ENCODE measurements at places on chromosomes 4 and X. TPM values are rescaled to one million over a fixed set of nuclear protein-coding genes. Genes with fewer than 3 reads are reported as not detected.

DNA sequence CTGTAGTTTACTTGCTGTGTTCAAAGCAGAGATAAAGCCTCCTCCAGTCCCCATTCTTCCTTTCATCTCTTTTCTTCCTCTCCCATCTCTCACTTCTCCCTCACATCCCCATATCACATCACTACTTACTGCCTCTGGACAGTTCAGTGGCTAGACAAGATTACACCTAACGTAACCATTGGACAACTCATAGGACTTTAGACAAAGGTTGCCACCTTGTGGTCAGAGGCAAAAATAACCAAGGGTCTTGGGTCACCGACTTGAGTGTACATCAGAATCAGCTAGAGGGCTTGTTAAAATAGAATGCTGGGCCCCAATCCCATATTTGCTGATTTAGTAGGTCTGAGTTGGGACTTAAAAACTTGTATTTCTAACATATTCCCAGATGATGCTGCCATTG lies 109.3 kb upstream of the DGKK start:
- no peak for DNase-seq

DNA sequence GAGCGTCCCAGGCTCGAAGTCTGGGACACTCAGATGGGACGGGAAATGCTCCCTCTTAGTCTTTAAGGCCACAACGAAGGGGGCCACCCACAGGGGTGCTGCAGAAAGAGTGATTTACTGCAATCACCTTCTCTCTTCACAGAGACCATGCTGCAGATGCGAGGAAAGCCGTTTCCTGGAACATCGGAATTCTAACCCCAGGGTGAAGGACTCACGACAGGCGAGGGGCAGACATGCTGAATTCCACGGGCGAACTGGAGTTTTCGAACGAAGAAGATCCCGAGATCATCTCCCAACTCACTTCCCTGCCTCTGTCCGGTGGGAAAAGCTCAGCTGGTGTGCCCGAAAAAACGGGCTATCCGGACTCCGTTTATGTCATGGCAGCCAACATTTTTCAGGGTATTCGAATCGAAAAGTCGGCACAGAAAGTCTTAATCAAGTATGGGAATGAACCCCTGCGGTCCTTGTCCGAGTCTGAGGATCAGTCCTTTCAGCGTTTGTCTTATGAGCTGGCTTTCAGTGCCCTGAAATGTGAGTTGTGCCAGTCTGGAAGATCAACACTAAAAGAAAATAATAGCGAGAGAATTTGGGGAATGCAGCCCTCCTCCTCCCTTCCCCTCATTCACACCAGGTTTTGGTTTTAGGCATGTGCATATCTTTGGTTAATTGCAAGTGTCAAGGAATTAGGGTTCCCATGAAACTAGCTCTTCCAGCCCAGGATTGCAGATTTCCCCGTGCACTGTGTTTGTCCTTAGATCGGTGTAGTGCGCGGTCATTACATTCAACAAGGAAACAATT lies 905 bp downstream of the NSUN7 start:
- DNase-seq: no peak

GRCh38 chr4:163776957-163777356 lies 282.5 kb downstream of the TMA16 start:
- no peak for DNase-seq

LIMCH1 gene
- 177 TPM for total RNA-seq
